M059J (cell line): ENCODE measurements at places on chromosomes 12 and 14. TPM values are rescaled to one million over a fixed set of nuclear protein-coding genes. Genes with fewer than 3 reads are reported as not detected.

Gene KCNH3
- total RNA-seq, result 0.05 TPM in 1 of 2 replicates, not detected in the other

Gene HOTAIR
- 5.0 and 7.4 TPM in 2 replicates for total RNA-seq

Gene SLC4A8
- total RNA-seq, result 2.5 and 12.3 TPM in 2 replicates

Gene C12orf50
- total RNA-seq, result not detected in 2 replicates

Gene LRRK2
- not detected in 2 replicates for total RNA-seq
